Putamen (tissue), 1 donor: ENCODE measurements at places on chromosomes 3 and 15.

DNA sequence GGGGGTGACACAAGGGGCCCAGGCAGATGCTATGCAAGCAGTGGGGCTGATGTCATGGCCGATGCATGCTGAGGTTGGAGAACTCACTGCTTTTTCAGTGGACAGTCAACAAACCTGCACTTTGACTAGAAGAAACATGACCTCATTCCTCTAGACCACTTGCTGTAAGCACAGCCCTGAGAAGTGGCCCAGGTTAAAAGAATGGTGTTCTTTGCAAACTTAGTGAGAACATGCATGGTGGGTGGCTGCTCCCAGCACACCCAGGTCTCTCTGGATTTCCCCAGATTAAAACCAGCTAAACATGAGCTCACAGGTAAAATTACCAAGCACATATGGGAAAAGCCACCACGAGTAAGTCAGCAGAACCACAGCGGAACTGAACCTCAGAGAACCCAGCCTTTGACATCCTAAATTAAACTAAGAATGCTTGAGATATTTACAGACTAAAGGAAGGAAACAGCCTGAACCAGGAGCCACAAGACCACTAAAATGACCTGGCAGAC is 15.5 kb downstream of the DLEC1 start:
- no peak for DNase-seq

GRCh38 chr3:58164199-58164879 is 46.4 kb downstream of the DNASE1L3 start:
- DNase-seq: no peak

GRCh38 chr3:39226106-39226741 is 33.8 kb upstream of the XIRP1 start:
- DNase-seq: no peak

GRCh38 chr15:71110405-71111180 is 4.7 kb upstream of the THSD4 start:
- no peak for DNase-seq

DNA sequence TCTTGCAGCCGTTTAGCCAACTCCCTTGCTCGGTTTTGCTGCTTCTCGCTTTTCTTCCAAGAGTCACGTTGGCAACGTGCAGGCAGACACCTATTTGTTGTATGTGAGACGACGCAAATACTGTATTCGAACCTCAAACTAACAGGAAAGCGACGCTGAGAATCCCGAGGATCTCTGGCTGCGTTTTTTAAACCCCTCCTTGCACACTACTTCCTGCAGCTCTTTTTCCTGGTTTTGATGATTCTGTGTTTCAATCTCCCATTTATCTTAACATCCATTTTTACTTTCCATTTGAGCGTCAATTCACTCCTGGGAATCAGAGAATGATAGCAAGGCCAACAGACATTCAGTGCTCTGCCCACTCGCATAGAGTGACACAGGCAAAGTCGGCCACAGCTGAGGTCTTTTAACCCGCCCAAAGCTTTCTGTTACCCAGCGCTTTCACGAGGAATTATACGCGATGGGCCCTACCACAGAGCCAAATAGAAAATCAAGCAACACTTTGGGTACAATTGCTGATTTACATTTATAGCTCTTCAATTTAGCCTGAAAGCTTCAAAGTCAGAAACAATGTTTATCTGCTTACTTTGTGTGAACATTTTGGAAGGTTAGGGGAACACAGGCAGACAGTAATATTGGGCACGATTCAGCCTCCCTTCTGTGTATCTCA is 1.6 kb upstream of the ANXA2 start:
- no peak for DNase-seq

DNA sequence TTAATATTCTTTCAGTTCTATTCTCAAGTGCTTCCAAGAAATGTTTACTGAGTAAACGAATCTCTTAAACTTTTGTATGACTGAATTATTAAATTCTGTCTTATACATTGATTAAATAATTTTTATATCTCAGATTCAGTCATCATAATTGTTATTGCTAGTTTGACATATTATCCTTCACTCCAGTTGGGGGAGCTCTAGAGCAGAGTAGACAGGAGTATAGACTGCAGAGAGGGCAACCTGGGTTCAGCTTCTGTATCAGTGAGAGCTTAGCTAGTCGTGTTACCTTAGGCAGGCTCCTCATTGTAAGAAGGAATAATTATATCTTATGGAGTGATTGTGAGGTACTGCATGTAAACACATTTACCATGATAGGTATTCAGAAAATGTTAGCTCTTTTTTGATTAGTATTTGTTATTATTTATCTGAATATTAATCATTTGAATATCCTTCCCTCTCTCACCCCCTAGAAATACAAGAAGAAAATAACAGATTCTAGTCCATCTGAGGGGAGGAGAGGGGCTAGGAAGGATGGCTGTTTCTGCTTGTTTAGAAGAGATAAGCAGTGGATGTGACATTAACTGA is 31.0 kb upstream of the ZCWPW2 start:
- no peak for DNase-seq

DNA sequence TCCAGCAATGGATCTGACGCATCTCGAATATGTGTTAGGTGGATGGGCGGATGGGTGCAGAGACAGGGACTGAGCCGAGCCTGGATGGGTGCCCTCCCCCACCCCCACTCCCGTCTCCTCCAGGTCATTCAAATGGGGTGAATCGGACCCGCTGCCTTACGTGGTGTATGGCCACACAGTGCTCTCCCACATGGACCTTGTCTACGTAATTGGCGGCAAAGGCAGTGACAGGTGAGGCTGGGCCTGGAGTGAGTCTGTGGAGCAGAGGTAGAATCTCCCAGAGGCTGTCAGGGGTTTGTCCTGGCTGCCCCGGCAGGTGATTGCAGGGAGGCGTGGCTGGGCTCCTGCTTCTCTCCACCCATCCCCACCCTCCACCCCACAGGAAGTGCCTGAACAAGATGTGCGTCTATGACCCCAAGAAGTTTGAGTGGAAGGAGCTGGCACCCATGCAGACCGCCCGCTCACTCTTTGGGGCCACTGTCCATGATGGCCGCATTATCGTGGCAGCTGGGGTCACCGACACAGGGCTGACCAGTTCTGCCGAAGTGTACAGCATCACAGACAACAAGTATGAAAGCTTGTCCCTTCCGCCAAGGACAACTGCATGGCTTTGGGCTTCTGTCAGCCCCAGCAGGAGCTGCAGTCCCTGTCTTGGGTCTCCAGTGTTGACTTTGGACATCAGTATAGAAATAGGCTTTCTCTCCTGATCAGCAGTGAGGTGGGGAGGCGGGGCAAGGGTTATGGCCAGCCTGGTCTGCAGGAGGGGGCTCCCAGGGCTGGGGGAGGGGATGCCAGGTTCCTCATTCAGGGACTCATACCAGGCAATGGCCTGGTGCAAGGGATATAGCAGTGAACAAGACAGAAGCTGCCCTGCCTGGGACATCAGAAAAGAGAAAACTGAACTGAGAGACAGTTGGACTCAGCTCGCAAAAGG is 3.4 kb downstream of the KLHL40 start:
- no peak for DNase-seq

DNA sequence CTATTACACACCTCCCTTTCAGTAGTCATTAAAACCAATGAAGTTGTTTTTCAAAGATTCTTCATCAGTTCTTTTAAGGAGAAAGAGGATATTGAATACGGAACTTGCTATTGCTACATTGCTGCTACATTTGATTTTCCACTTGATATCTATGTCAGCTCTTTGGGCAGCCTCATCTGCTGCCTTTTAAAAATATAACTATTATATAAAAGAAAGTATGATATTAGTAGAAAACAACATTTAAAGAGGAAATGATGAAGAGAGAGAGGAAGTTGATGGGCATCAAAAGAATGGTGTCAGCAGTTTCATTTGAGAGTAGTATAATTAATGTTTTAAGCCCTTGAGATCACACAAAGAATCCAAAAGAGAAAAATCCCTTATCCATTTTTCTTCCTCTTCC is 171.4 kb downstream of the NFKBIZ start:
- DNase-seq: no peak

- DNase-seq: no peak
These were observed at the start of gene NUP210 for GRCh38 chr3:13420045-13420830. Gene NUP210, minus strand, starts transcription at chr3:13420322. Its CDS starts 96 bp downstream, at chr3:13420226.

- DNase-seq: no peak
These were observed 63.8 kb downstream of the LPP start for GRCh38 chr3:188217726-188218125.

GRCh38 chr15:69909719-69910444 is 187.8 kb downstream of the TLE3 start:
- DNase-seq: no peak

DNA sequence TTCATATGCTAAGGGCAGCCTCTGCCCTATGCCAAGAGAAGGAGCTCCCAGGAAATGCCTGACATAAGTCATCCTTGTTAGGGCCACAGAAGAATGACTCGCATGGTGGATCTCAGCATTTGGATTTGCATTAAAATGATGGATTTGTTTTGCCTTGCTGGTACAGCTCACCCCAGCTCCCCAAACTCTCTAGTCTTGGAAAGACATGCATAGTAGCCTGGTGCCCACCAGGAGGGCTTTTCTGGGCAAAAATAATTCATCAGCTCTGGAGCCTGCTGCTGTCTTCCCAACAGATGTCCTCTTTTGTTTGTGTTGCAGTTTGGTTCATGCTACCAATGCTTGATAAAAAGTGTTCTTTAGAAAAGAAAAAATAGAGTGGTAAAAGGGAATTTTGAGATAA is 833.0 kb downstream of the AGBL1 start:
- no peak for DNase-seq

GRCh38 chr3:71726146-71726545 is 944 bp upstream of the EIF4E3 start:
- DNase-seq: no peak

GRCh38 chr15:73233623-73234022 is 135.1 kb downstream of the HCN4 start:
- DNase-seq: no peak

- DNase-seq: no peak
These were observed 22.1 kb downstream of the UBE3A start for GRCh38 chr15:25416693-25417092.

- no peak for DNase-seq
These were observed 90.4 kb downstream of the XXYLT1 start for GRCh38 chr3:195180490-195181112.

- DNase-seq: peak; percentile 16
These were observed 95.4 kb downstream of the SRGAP3 start for GRCh38 chr3:9153904-9154619.

DNA sequence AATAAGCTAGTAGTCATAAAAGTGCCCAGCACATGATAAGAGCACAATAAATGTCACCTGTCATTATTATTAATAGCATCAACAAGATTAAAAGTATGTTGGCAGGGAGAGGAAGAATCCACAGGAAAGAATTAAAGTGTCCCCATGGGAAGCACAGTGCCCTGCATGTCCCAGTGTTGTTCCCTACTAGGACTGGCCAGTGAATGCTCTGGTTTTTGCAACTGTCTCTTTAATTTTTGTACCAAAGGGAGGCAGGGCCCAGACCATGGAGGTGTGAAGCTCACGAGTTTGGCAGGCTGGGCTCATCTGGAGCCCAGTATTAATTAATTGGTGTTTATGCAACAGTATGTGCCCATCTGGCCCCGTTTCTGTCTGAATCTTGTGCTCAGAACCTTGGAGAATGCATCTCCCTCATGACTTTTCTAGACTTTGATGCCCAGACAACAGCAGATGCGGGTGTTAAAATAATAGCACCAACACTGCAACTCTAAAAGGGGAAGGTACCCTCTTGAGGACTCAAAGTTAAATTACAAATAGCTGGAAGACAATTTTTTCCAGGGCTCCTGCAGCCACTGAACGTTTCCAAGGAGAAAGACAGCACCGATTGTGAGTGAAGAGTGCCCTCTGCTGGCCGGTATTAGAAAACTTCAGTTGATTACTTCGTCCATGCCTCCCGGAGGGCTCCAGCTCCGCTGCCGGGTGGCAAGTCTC is 71.9 kb upstream of the SPATA12 start:
- peak; percentile 86 for DNase-seq

DNA sequence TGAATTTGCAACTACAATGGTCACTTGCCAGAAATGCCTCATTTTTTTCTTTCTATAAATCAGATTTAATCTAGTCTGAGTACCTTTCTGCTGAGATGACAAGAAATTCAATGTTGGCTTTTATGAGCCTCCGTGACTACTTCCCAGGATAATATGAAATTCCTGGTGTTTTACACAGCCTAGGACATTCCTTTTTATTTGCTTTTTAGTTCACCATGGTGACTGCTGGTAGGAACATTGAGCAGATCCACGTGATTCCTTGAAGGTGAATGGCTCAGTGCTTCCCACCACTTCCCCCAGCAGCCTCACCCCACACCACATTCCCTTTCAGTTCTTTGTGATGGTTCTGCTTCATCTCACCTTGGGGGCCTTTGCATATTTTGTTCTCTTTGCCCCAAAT is 4.3 kb upstream of the NPTN start:
- no peak for DNase-seq

DNA sequence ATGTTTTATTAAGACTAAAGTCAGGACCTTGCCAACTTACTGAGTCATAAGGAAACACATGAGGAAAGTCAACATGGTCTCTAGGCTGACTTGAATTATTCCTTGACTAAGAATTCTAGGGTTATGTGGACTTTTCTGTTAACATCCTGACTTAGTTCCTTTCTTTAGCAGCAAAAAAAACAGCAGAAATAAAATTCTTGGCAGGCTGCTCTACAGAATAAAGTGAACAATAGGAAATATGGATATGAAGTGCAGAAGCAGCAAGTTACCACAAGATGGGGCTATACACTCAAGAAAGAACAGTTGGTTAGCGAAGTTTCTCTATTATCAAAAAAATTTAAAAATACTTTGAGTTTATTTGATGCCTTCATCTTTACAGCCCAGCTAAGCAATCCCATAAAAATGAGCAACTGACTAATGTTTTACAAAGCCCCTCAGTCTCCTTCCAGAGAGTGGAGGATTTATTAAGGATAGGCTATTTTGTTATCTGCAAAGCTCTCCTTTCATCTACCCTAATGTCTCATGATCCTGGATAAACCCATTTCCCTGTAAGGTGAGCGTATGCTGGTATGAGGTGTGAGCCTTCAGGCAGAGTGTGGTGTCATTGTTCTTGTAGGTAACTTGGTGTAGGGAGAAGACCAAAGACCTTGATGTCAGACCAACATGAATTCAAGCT is 23.1 kb upstream of the MCCC1 start:
- no peak for DNase-seq

DNA sequence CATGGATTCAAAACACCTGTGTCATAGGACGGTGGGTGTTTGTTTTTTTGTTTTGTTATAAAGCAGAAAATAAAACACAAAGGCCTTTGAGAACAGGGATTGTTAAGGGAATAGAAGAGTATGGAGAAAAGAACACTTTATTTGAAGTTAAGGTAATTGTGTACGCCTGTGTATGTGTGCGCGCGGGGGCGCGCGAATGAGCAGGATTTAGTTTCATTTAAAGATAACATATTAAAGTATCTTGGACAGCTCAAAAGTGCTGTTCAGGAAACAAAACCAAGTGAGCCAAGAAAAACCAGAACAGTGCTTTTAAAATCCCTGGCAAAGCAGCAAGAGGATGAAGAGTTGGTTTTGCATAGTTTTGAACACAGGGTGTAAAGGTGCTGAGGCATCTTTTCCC is 1.9 kb downstream of the CPNE4 start:
- no peak for DNase-seq

DNA sequence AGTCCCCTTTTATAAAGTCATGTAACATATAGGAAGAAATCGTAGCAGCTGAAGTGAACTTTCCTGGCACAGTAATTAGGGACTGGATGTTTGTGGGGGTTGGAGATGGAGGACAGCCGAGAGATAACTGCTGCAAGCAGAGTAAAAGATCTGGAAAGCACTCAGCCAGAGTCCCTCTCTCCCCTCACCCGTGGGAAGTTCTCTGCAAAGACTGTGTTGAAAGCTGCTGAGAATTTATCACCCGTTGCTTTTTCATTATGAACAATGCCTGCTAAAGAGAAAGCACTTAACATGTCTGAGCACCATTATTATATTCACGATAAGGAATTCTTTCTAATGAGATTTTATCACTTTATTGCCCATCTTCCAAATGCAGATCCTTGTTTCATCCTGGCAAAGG is 248.8 kb downstream of the SHOX2 start:
- DNase-seq: no peak
